ENCODE measurements at places on chromosomes 12 and 14.

DNA sequence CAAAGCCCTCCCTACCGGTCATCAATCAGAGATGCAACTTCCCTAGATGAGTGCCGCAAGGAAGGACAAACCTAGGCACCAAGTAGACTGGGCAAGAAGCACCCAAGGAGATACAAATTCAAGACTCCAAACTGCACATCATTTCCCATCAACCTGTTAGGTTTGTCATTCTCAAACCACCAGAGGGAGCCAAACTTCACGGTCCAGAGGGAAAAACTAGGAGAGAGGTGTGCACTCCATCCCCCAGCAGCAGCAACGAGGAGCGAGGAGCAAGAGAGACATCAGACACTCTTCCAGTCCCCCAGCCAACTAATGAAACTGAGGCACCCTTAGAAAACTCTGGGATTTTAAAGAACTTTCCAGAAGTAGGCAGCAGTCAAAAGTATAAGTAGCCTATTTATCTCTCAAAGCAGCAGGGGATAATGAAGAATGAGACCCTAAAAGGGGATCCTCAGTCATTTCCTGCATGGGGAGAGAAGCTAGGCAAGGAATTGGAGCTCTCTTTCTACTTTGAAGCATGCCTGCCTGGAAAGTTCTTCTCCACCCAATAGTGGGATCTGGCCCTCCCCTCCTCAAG is 37.0 kb upstream of the NT5DC3 start:
- peak; percentile 72 for DNase-seq

DNA sequence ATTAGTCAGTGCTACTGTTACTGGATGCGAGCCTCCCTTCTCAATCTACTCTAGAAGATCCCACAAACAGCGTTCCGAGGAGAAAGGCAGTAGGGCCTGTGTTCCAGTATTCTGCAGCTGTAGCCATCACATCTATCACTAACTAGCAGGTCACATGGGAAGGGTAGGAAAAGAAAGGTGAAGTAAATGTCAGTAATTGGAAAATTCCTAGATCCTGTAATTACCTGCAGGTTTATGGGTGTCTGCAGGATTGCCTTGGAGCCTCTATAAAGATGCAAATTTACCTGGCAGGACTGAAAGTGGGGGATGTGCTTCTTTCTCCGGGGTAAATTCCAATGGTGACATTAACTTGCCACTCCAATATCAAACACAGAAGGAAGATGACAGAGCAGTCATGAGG is 77.8 kb downstream of the FERMT2 start:
- no peak for DNase-seq

DNA sequence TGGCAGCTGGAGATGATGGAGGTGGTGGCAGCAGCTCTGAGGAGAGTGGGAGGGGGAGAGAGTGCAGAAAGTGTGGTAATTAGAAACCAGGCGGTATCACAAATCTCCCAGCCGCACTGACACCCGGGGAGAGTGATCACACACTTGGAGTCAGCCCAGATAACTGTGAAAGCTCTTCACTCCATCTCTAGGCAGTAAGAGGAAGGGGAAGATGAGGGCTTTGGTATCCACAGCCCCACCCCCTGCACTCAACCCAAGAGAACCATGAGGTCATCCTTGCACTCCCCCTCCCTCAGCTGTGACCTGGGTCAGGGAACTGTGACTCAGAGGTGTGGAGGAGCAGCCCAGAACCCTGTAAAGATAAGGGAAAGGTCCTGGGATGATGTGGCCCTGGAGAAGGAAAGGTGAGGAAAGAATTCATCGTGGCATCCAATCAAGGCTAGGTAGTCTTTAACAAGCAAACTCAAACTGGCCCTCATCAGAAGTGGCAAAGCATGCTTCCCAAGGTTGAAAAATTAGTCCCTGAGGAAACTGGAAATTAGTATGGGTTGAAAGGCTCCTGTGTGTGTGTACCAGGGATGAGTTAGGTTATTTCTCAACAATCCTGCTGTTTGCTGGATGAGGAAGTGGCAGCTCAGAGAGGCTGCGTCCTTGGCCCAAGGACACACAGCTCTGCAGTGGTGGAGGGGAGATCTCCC is 111.0 kb upstream of the LHX5 start:
- peak; percentile 30 for DNase-seq

GRCh38 chr12:124368421-124369032 is 73.6 kb downstream of the RFLNA start:
- DNase-seq = no peak

DNA sequence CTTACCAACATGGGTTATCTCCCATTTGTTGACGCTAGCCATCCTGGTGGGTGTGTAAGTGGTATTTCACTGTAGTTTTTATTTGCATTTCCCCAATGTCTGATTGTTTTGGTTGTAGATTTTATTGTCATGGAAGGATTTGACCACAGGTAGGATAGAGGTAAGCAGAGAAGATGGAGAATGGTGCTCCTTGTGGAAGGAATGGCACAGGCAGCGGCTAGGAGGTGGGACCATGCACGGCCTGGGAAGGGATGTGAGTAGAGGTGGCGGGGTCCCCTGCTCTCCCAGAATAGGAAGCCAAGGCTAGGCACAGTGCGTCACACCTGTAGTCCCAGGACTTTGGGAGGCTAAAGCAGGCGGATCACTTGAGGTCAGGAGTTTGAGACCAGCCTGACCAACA is 41.4 kb downstream of the PHETA1 start:
- DNase-seq = no peak

DNA sequence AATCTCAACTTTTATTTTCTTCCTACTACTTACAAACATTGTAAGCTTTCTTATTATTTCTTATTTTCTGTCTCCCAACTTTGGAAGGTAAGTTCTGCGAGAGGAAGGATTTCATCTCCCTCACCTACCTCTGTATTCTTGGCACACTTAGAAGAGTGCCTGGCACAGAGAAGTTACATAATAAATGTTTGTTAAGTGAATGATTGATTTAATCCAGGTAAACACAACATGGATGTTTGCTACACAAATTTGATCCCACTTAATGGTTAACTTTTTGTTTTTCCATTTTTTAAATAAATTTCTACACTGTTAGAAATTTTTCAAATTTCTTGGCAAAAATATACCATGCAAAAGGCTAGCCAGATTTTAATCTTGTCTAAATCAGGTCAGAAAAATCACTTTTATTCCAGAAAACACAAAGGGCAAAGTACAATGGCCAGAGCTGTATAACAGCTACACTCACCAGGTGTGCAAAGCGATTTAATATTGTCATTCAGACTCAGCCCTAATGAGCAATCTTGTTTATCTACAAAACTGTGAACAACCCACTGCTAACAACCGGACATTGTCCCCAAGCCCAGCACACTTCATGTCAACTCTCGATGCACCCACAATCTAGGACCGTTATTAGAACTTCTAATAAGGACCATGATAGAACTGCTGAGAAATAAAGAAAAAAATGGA is 222.1 kb upstream of the EEA1 start:
- no peak for DNase-seq

GRCh38 chr14:78292003-78292402 is 121.8 kb downstream of the NRXN3 start:
- no peak for DNase-seq

DNA sequence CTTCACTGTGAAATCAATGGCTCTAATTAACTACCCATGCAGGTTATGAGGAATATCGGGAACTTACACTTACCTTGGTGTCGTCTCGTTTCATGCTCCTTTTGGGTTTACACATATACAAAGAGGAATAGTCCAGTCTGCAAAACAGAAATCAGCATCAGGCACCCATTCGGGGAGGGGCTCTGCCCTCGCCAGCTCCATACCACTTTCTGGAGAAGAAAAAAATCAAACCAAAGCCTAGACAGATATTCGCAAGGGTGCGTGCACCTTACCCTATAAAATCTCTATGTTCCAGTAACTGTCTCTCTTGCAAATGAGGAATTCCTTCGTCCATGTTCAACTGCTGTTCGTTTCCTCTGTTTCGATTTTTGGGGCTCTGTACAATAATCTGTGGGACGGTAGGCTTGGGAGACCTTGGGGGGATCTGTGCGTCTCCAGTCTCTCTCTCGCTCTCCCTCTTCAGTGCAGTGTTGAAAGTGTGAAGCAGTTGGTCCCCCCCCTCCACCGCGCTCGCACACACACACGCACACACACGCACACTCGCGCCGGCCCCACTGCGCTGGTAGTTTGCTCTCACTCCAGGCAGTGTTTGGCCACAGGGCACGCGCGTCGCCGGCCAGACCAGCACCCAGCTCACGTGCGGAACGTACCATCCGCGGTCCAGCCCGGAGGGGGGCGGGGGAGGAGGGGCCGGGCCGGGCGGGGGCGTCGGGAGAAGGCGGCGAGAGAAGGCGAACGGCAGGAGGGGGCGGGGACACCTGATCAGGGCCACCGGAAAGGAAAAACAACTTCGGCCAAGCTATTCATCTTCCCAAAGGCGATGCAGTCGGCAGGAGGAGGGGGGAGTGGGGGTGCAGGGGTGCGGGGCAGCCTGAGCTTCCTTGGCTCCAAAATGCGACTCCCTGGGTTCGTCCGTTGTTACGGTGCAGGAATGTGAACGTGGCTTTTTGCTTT is at the start of gene BHLHE41:
Gene BHLHE41 (minus strand): TSS at position 592 of the 954 bp plus-strand sequence. CDS start 258 bp downstream, at position 334.
- DNase-seq = peak; percentile 46

DNA sequence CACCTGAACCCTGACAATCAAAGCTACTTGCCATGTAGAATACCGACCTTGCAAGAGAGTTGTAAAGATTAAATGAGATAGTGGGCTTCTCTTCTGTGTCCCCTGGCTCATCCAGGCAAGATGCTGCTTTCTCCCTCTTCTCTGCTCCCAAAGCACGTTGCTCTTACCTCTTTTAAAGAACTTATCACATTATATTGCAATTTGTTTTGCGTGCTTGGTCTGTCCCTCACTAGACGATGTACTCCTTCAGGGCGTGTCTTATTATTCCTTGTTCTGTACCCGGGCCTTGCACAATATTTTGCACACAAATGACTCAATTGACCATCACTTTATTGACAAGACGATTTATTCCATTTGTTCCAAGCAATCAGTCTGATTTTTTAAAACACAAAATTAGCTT is 3.3 kb downstream of the DCN start:
- DNase-seq = no peak

GRCh38 chr14:31251028-31251958 is 43.7 kb upstream of the HECTD1 start:
- no peak for DNase-seq

DNA sequence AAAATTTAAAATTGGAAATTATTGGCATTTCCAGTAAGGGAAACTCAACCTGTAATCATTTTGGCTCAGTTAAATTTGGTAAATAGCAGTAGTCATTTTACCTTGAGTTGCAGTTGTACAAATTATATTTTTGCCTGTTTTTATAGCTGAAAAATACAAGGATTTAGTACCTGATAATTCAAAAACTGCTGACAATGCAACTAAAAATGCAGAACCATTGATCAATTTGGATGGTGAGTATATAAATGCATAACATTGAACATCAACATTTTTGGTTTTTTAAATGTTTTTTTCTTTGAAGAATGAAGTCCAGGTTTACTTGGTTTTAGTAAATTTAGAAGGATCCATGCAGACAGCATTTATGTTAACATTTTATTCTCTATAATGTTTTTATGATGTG is 9.0 kb downstream of the RTRAF start:
- no peak for DNase-seq

DNA sequence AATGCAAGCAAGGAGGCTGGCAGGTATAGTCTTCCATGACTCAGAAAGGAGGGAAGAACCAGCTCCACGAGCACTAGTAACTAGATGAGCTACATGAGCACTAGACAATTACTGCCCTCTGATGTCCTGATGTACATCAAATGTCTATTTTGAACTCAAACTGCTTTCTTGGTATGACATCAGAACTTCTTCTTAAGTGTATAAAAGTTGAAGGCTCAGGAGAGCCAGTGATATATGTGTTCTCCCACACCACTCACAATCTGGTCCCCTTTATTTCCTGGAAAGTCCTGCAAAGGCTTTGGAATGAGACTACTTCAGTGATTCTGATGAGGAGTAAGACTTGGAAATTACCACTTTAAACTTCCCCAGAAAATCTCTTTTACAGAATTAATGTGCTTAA is 18.5 kb upstream of the DHRS7 start:
- no peak for DNase-seq

DNA sequence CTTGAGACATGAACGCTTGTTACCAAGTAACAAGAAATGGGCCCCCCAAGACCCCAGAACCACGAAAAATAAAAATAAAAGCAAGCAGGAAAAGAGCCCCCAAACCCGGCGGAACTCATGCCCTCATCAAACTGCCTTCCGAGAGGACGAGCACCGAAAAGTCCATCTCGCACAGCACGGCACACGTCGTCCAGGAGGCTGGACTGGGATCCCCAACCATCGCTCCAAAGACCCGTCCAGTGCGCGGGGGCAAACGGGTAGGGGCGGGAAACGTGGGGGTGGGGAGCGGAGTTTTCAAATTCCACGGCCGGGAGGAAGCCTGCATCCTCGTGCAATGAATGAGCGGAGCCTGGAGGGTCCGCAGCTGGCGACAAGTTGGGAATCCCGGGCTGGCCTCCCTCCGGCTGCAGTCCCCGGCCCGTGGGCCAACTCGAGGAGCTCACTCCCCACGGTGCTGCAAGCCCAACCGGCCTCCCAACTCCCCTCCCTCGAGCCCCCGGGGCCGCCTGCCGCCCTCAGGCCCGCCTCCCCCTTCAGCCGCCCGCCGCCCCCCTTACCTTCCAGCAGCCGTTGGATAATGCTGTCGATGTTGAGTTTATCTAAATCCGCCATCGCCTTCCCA is 484 bp downstream of the PPP1CC start:
- DNase-seq = peak; percentile 62

DNA sequence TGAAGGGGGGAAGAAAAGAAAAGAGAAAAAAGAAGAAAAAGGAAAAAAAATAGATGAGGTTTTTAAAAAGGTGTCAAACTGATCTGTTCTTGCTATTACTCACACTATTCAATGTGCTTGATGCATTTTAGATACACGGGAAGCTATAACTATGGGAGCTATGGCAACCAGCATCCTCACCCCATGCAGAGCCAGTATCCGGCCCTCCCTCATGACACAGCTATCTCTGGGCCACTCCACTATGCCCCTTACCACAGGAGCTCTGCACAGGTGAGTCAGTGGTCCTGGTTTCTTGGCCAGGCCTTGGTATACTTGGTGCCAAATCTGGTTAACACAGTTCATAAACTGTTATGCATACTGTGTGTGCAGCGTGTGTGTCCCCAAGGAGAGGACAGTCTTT is 24.0 kb upstream of the RIC8B start:
- no peak for DNase-seq

- no peak for DNase-seq
Measured at GRCh38 chr12:90970471-90970870, 15.5 kb upstream of the CCER1 start.

- DNase-seq = peak; percentile 23
Measured at GRCh38 chr12:107847830-107848229, 73.3 kb downstream of the ASCL4 start.

All from NCI-H1105 (cell line).